ENCODE measurements at places on chromosomes 13 and 19.

DNA sequence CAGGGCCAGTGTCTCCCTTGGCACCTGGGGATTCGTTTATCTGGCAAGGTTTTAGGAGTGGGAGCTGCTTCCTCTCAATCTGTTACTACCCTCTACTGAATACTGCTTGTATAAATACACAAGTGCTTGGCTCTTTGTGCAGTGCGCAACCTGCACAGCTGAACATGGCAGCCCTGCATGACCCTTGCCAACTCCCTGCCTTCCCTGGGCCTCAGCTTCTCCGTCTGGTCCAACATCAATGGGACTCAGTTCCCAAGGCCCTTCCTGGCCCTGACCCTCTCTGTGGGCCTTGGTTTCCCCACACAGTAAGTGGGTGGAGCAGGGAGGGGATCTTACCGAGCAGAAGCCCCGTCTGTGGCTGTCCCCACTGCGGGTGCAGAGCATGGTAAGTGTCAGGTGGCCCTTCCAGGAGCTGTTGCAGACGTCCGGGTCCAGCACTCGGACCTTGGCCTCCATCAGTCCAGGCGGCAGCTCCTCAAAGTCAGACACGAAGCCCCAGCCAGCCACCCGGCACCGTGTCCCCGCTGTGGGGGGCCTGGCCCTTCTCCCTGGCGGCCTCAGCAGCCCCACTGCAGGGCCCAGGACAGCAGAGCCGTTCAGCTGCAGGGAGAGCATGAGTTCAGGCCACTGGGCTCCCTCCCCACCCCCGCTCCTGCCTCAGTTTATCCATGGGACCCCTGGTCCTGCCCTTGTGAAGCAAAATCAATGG lies 8.5 kb downstream of the PRSS57 start:
- no peak for DNase-seq

DNA sequence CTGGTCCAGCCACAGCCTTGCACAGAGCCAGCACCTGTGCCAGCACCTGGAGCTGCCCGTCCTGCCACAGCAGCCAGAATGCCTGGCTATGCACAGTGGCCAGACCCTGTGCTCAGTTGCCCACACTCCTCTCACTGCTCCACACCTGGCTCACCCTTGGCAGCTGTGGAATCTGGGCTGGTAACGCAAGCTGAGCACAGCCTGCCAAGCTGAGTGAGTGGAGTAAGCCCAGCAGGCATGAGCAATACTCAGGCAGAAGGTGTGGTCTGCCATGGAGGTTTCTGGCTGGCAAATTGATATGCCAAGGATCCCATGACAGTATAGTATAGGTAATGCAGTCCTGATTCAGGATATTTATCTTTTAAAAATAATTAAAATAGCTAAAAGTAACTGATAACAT lies 122.2 kb downstream of the PCDH9 start:
- DNase-seq, result peak; percentile 49

GRCh38 chr19:2636897-2637683 lies 65.4 kb downstream of the GNG7 start:
- DNase-seq, result peak; percentile 49

DNA sequence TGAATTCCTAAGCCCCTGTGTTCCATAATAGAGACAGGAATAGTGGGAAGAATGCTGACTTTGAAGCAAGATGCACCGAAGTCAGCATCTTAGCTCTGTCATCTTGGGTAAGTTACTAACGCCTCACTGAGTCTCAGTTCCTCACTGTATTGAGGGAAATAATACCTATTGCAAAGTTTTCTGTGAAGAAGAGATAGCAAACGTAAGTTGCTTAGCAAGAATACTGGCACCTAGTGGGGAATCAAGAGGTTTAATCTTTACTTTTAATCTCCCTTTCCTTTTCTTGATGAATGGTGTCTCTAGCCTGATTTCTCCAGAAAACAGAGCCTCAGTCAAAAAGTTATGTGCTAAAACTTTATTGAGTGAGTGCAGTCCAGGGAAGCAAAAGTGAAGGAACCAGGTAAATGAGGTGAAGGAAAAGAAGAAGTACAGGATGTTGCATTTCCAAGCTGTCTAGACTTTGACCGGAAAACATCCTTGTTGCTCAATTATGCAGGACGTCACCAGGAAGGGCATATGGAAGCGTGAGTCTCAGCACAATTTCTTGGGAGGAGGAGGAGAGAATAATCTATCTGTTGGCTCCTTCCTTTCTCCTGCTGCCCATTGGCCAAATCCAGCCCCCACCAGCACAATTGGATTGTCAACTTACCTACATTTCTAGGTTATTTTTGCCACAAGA lies 210.0 kb downstream of the B3GLCT start:
- DNase-seq, result peak; percentile 6

DNA sequence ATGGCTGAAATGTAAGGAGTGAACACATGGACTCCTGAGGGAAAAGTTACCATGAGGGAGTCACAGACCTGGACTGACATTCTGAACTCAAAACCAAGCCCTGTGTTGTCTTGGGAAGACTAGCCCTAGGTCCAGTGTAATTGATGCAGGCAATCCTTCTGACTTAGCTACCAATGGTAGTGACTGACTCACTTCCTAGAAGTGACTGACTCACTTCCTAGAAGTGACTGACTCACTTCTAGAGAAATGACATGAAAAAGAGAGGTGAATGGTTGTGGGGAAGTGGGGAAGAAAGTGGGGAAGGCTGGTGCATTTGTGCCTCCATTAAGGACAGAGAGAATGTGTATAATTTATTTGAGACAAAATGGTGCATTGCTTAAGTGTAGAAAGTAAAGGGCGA lies 49.9 kb downstream of the EDNRB start:
- peak; percentile 37 for DNase-seq

DNA sequence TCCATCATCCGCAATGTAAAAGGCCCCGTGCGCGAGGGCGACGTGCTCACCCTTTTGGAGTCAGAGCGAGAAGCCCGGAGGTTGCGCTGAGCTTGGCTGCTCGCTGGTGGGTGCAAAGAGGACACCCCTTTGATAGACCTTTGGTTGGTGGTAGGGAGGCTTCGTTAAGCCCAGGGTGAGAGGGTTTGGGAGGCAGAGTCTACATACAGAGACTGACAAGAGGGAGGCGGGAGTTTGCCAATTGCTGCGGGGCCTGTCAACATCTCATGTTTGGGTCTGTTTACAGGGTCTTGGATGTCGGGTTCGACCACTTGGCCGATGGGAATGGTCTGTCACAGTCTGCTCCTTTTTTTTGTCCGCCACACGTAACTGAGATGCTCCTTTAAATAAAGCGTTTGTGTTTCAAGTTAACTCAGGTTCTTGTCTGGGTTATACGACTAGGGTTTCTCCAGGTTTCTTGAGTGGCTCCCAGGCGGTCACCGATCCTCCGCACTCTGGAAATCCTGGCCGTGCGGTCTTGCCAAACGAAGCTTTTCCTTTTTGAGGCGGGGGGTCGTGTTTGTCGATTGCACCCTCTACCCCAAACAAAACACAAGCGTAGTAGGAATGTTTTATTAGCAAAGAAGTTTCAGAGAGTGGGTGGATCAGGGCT lies 816 bp downstream of the RPS28 start:
- no peak for DNase-seq

Measured in kidney tubule cell (primary cell).